ENCODE measurements at places on chromosomes 1 and 21. TPM values are rescaled to one million over a fixed set of nuclear protein-coding genes. Genes with fewer than 3 reads are reported as not detected.

The PTGS2 gene
- total RNA-seq, result not detected

The MARCKSL1 gene
- total RNA-seq, result 912 TPM

DNA sequence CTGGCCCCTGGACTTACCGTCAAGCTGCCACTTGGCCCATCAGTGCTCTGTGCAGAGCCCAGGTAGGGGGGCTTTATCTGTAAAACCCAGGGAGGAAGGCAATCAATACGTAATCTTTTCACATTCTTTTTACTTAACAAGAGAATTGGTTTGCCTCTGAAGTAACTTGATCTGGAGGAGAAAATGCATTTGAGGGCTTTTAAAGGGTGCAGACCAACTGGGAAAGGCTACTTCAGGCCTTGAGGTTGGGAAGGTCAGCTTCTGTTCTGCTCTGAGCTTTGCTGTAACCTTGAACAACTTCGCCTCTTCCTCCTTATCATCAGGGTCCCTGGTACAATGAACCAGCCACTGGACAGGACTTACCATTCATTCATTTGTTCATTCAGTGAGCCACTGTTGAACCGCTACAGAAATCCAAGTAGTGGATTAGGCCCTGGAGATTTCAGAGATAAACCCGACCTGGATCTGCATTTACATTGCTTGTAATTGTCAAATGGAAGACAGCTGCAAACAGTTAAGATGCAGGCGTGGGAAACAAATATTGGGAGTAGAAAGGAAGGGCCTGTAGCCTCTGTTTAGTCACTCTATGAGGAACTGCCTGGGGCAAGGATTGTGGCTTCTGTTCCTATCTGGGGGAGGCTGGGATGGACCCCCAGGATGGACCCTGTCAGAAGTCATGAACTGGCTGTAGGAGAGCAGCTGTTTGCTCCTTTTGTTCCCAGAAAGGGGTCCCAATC lies 90.9 kb downstream of the MAN1C1 start:
- no peak for DNase-seq

- no peak for DNase-seq
Observed at GRCh38 chr1:8976896-8977450, 31.3 kb downstream of the CA6 start.

DNA sequence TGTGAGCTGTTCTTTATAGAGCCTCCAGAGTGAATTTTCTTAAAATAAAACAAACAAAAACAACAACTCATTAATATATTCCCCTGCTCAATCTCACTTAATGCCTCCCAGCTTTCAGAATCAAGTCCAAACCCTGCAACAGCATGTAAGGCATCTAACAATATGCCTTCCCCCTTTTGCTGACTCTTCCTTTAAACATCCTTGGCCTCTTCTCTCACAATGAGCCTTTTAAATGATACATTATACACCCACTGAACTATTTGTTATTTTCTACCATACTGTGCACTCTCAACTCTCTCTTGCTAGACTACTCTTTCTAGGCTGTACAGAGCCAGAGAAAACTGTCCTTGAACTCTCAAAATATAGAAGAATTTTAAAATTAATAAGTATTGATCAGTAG lies 115.2 kb upstream of the SNX7 start:
- no peak for DNase-seq

DNA sequence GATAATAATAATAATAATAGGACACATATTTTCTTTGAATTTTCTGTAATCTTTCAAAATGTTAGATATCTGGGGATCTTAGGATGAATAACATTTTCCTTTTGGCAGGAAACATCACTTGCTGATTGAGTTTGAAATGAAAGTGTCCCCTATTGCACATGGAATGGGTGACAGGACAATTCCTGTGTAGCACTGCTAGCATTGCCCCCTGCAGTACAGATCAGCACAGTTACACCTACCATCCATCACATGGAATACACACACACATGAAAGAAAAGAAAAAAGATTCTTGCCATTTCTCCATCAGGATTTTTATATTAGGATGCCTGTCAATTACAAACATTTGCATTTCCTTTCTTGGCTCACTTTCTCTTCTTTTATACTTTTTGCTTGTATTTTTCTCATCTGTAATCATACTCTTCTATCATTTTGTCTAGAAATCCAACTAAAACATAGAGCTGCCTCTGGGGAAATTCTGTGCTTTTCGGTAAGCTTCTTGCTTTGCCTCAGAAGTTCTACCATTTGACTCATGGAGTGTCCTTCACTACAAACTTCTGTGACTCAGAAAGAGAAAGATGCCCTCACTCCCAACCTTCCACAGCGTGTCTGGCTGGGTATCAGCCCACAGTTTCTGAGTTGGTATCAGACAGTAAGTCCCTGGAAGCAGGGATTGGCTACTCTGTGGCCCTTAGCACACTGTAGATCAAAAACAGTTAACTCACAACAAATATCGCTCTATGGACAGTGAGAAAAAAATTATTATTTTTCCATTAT lies 641.2 kb downstream of the PTPRC start:
- DNase-seq, result no peak

DNA sequence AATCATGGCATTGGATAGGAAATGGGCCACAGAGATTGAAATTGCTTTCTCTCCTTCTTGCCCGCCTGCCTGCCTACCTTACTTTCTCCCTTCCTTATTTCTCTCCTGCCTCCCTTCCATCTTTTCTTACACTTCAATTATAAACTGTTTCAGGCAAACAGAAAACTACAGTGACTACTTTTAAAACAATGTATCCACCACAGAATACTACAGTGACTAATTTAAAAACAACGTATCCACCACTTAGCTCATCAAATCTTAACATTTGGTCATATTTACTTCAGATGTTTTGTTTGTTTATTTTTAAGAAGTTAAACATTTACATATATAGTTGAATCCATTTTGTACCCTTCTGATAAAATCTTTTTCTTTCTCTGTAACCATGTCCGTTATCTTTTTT lies 54.4 kb downstream of the SNRPE start:
- no peak for DNase-seq

DNA sequence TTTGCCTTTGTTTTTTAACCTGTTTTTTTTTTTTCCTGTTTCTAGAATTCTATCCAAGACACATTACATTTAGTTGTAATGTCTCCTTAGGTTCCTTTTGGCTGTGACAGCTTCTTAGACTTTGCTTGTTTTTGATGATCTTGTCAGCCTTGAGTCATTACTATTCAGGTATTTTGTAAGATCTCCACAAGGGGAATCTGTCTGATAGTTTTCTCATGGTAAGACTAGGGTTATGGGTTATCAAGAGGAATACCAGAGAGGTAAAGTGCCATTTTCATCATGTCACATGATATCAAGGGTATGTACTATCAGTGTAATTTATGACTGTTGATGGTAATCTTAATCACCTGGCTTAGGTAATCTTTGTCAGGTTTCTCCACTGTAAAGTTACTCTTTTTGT lies 99.1 kb upstream of the GFI1 start:
- no peak for DNase-seq

GRCh38 chr1:213680677-213681325 lies 307.0 kb upstream of the PROX1 start:
- no peak for DNase-seq

GRCh38 chr1:39696448-39696847 lies 5.2 kb upstream of the HPCAL4 start:
- no peak for DNase-seq

All from glutamatergic neuron (in vitro differentiated cells).